ENCODE measurements at places on chromosomes 12 and 14.

DNA sequence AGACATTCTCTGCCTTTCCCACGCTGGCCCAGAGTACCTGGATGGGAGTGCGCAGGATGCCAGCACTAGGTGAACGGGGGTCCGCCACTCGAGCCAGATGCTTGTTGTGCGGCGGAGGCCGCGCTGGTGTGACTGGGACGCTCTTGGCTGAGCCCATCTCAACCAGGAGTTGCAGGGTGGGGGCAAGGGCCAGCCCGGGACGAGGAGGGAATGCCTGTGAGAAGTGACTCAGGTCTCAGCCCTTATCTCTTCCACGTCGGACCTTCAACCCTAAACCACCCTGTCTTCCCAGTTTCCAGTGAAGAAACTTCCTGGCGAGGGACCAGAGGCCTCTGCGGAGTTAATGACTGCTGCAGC lies 312 bp downstream of the CDCA3 start:
- DNase-seq = no peak

- no peak for DNase-seq
These were observed 6.5 kb downstream of the XRCC3 start for GRCh38 chr14:103708750-103709187.

GRCh38 chr12:21998295-21998694 lies 47.7 kb upstream of the CMAS start:
- no peak for DNase-seq

GRCh38 chr12:92549516-92549915 lies 153.3 kb upstream of the PLEKHG7 start:
- no peak for DNase-seq
